ENCODE measurements at places on chromosomes 4 and X.

DNA sequence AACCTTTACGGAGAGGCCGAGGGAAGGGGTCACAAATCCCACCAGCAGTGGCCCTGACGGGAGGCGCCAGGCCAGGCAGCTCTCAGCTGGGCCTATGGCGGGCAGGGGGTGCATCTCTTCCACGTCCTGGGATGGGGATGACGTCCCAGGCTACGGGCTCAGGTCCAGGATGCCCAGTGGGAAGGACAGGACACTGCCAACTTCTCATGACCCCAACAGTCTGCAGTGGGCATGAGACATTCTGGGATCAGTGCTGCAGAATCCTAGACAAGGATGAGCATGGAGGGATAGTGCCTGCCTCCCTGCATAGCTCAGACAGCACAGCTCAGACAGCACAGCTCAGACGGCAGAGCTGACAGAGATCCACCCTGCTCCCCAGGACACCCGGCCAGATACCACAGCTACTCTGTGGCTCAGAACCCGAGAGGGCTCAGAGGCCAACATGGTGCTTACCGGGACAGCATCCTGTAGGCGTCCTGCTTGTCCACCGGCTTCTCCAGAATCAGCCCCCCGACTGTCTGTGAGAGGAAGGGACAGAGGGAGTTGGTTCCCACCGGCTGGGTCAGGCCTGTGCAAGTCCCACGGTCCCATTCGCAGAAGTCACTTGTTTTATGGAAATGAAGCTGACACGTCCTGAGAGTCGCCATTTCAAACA lies 17.3 kb downstream of the ASMTL start:
- DNase-seq, result no peak

- no peak for DNase-seq
Observed at GRCh38 chr4:16646459-16646858, 252.0 kb downstream of the LDB2 start.

- DNase-seq, result no peak
Observed at GRCh38 chrX:154032160-154032559, 12.5 kb upstream of the IRAK1 start.

DNA sequence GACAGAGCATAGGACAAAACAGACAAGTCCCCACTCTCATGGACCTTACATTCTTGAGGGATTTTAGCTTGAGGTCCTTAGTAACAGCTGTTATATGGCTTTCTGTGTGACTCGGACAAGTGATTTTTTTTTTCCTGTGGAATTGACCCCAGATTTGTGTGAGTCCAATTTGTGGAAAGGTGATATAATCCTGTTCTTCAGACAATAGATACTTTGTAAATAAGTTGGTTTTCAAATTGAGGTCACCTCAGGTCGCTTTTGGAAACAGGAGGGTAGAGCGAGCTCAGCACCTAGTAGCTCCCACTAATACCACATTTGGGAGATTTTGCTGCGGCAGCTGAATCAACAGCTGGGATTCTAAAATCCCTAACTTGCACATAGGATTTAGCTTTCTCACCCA lies 1008.8 kb downstream of the ADGRL3 start:
- DNase-seq, result no peak

DNA sequence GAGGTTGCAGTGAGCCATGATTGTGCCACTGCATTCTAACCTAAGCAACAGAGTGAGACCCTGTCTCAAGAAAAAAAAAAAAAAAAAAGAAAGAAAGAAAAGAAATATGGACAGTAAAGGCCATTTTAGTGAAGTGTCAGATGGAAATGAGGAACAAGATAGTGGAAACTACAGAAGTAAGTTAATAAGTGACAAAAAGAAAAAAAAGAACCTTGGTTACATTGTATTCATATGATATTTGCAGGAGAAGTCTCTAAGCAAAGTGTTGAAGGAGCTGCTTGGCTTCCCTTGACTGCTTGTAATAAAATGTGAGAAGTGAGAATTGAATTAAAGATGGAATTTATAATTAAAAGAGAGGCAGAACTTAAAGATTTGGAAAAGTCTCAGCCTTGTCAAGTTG lies 73.2 kb downstream of the HOPX start:
- no peak for DNase-seq

DNA sequence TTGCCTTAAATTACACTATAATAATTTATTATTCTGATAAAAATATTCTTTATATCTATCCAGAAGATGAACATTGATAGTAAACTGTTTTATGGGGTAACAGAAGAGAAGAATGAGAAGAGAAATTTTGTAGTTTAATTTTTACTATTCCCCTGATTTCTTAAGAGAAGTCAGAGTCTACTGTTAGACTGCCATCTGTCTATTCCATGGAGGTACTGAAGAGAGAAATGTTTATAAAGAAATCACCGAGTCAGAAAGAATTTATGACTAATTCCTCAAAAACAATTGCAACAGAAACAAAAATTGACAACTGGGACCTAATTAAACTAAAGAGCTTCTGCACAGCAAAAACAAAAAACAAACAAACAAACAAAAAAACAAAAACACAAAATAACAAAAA lies 149.9 kb downstream of the FGF16 start:
- no peak for DNase-seq

DNA sequence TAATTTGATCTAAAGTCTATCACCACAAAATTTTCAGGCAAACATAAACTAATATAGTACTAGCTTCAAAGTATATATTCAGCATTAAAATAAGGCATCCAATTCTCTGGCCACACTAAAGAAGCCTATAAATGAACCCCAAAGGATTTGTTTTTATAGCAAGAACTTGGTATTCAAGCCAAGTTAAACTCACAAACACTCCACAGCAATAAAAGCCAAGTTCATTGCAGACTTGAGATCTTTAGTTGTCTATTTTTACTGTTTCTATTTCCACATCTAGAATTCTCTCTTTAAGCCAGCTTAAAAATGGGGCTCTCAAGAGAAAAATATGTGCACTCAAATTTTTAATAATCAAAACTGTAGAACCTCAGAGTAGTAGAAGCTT lies 51.1 kb downstream of the WDFY3 start:
- no peak for DNase-seq

GRCh38 chr4:183729069-183729406 lies 69.9 kb downstream of the TRAPPC11 start:
- no peak for DNase-seq

GRCh38 chr4:152100379-152101201 lies 339.8 kb upstream of the GATB start:
- DNase-seq, result no peak

GRCh38 chrX:13474164-13474516 lies 95.3 kb upstream of the EGFL6 start:
- DNase-seq, result peak; percentile 56

DNA sequence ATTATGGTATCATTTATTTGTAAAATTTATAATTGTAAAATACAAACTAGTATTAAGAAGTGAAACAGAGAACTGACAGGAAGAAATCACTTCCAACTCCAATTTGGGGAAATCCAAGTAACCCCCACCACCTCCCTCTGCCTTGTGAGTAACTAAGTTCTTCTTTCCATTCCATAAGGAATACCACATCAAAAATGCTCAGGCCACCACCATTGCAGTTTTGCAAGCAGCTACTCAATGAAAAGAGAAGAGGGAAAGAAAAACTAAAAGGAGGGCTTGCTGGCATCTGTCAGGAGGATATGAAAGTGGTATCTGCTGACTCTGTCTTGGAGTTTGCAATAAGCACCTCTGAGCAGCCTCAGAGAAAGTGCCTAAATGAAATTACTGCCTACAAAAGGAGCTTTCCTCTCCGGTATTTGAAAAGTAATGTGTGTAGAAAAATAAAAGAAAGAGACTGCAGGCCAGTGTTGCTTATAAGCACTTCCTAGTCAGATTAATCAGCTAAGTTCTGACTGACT lies 228.7 kb downstream of the OPHN1 start:
- peak; percentile 11 for DNase-seq

GRCh38 chrX:39984191-39984956 lies 113.4 kb downstream of the BCOR start:
- no peak for DNase-seq

GRCh38 chrX:16914058-16914457 lies 32.4 kb upstream of the REPS2 start:
- DNase-seq, result no peak

DNA sequence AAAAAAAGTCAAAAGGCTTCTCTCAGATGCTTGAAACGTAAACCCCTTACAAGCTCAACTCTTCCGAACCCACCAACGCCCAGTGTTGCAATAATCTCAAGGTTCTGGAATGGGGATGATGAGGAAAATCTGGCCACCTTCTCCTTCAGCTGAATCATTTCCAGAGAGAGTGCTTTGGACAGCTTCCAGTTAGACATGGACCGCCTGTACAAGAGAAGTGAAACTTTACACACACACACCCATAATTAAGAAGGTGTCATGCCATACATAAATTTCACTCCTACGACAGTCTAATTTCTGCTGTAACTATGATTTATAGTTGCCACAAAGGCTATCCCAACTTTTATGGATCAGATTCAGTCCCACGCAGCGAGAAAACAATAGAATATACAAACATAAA lies 72.3 kb downstream of the PRKG2 start:
- DNase-seq, result no peak

DNA sequence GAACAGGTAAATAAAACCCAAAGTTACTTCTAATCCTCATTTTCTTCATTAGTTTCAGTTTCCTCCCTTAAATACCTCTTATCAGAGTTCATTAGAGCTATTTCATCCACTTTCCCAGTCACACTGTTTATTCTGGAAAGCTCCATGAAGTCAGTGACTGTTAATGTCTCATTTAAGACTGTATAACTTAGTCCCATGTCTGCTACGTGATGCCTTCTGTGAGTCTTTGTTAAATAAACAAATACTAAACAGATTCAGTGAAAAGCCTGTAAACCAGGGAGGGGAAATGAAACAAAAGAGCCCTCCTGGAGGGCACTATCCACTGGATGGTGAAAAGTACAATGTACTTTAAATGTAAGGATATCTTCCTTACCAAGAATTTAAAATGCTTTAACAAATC lies 24.7 kb downstream of the ACE2 start:
- DNase-seq, result no peak

- peak; percentile 28 for DNase-seq
Observed at GRCh38 chrX:152635941-152636340, 1.8 kb upstream of the GABRQ start.
